Stimulated activated CD4-positive, alpha-beta T cell treated with anti-CD3 and anti-CD28 coated beads, Interleukin-2, amount 100 ng/mL, for 24 hours (primary cell): ENCODE measurements at places on chromosomes 7 and 10.

- DNase-seq, result no peak
Observed at GRCh38 chr7:158864833-158865232, 8.5 kb downstream of the DYNC2I1 start.

DNA sequence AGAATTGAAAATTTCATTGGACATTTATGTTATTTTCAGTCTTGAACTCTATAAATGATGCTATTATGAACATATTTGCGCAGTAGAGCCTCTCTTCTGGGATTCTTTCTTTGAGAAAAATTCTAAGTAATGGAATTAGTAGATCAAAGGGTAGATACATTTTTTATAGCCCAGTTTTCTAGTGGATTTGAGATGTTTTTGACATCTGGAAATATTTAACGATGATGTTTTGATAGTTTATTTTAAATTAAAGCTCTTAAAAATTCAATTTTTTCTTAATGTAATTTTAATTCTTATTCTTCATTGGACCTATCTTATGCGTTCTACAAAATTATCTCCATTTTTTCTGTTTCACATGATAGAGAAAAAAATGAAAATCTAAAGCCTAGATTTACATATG, 103.0 kb downstream of the ADAM22 start:
- DNase-seq, result no peak

- DNase-seq, result no peak
Observed at GRCh38 chr10:124996127-124996853, 54.4 kb downstream of the ZRANB1 start.

DNA sequence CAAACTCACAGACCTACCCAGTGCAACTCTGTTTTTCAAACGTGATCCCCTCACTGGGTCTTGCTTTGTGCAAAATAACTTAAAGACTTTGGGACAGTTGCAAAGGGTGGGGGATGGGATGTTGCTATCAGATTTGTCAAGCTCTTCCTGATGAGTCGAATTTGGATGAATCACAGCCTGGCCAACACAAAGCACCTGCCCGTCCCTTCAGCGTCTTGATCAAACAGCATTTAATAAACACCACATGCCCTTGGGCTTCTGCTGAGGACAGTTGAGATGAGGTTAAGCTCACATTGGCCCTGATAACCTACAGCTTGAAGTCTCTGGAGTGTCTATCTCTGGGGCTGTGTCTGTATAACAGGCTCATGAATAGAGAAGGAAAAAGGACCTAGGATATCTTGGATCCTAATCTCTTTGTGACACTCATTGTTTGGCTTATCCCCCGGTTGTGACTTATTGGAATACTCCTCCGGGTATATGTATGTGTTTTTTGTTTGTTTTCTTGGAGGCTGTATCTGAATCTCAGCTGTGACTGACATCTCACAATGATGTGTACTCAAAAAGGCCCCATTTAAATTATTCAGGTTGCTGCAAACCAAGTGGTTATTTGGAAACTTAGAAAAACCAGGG, 132.6 kb upstream of the NAMPT start:
- DNase-seq, result no peak

DNA sequence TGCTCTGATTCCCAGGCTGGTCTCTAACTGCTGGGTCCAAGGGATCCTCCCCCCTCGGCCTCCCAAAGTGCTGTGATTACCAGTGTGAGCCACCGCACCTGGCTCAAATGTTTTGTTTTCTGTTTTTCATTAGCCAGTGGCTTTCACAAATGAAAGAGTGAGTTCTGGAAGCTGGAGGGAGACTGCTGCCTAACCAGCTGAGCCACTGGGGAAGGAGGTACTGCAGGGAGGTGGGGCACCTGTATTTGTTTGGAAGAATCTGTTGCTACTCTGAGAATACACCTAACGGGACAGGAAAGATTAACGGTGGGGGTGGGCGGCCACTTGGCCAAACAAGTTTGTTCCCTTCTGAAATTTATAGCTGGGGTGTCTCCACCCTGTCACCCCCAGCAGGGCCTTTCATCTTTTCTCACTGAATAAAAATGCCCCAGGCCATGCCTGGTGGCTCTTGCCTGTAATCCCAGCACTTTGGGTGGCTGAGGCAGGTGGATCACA, 4.7 kb downstream of the STOX1 start:
- DNase-seq, result no peak

- no peak for DNase-seq
Observed at GRCh38 chr10:15795036-15795792, 65.1 kb downstream of the MINDY3 start.

- no peak for DNase-seq
Observed at GRCh38 chr7:106583706-106584690, 77.0 kb downstream of the CCDC71L start.

GRCh38 chr7:102310414-102310815, 23.7 kb downstream of the SH2B2 start:
- DNase-seq, result no peak

GRCh38 chr7:28413011-28413410, 693 bp downstream of the CREB5 start:
- no peak for DNase-seq

DNA sequence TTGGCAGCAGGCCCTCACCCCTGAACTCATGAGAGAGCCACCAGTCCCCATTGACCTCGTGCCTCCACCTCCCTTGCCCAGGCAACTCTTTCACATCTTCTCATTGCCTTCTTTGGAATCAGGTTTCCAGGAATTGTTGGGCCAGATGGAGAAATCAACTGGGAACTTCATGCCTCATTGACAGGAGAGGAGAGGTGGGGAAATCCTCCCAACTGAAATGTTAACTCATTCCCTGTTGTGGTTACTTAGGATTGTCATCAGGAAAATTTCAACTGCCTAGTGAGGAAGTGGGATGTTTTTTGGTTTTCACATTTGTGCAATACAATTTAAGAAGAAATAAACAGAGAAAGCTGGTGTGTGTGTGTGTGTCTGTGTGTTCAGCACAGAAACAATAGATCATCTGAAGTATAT, 106.6 kb upstream of the INHBA start:
- no peak for DNase-seq

DNA sequence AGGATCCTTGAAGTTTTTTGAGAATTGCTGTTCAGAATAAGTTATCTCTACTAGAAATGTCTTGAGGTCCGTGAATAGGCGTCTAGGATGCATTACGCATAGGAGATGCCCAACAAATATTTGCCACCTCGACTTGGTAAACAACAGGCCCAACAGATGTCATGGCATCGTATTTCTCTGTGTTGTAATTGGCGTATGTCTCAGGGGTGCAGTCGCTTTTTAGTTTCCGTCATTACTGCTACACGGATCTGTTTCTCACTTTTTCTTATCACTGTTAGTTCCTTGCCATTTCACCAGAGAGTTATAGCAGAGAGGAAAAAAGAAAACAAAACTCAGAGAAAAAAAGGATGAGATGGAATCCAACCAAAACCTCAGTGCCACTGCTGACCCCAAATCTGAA, 73.0 kb upstream of the SFMBT2 start:
- no peak for DNase-seq

- DNase-seq, result no peak
Observed at GRCh38 chr10:80421050-80421706, 12.8 kb downstream of the PRXL2A start.

DNA sequence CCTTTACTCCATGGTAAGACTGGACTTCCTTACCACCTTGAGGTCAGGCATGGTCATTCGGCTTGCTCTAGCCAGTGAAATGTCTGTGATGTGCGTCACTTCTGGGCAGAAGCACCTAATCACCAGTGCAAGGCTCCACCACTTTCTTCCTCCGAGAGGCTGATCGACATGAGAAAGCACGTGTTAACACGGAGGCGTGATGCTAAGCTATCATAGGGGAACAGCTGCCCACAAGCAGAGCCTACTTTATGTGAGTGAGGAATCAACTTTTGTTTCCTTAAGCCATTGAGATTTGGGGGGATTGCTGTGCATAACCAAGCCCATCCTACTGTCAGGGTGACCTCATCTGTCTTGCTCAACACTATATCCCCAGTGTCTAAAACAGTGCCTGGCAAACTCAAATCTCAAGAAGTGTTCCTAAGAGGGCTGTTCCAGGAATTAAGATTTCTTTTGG, 23.1 kb upstream of the SAR1A start:
- no peak for DNase-seq

DNA sequence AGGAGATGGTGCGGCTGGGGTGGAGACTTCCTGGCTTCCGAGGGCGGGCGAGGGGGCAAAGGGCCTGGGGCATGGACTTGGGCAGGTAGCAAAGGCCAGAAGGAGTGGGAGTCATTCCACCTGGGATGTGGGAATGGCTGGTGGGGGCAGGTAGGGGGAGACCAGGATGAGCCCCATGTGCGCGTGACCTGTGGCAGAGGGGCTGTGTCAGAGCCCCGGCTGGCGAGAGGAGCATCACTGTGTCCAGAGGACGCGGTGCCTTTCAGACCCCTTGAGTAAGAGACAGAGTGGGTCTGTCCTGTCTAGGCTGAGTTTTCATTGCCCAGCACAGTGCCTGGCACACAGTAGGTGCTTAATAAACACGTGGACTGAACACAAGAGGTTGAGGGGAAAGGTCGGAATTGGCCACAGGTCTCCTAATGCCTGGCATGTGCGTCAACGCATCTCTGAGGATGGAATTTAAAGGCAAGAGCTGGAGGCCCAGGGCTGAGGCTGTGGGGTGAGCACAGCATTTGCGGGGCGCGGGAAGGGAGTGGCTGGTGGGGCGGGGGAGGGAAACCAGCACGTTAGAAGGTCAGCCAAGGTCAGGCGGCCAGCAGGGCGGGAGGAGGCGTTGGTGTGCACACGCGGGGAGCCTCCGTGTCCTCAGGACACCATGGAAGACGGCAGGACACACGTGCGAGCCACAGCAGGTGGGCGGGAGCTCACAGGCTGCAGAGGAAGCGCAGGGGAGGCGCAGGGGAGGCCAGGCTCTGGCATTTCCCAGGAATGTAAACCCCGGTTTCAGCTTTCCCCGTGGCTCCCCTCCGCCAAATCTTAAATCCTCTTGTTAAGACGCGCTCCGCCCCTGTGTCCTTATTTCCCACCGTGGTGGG, 51.8 kb downstream of the CUX1 start:
- no peak for DNase-seq

DNA sequence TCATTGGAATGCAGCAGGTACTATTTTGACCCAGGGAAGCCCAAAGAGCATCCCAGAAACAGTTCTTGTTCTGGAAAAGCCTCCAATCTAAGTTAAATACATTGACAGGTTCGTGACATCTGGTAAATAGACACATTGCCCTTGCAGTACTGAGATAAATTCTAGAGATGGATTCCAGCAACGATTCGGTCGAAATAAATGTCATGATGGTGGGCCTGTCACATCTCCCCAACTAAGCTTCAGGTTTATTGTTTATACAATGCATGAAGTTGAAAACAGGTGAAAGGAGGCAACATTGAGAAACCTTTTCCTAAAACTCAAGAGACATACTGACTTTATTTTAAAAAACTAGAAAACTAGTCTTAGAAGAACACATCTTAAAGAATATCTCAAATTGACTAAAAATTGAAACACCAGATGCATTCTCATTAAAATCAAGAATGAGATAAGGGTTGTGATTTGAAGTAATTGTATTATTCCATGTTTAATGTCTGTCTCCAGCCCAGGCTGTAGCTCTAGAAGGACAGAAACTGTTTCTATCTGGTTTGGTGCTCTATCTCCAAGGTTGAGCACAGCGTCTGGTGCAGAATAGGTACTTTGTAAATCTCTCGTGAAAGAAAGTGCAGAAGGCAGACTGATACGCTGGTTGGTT, 114.0 kb downstream of the CABCOCO1 start:
- no peak for DNase-seq

DNA sequence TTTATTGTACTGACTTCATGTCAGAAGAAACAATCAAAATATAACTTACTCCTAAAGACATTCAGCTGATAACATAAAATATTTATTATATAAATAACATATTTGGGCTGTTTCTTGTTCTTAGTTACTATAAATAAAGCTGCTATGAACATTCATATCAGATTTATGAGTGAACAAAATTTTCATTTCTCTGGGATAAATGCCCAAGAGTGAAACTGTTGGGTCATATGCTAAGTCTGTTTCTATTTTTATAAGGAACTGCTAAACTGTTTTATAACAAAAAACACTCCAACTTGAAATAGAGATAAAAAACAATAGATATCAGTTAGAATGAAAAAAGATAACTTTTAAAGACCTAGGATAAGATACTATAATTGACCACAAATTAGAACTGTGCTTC, 26.5 kb upstream of the CC2D2B start:
- no peak for DNase-seq

DNA sequence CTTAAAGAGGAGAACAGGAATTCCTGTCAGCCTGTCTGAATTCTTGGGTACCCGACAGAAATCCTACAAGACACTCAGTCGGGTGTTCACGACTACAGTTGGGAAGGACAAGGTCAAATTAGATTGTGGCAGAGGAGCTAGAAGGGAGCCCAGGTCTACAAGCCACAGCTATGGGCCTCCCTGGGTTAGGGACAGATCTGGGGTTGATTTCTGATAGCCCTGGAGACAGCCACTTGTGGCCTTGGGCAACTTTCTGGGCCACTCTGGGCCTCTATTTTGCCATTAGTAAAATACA, 39.7 kb upstream of the ANTXRL start:
- DNase-seq, result no peak

- DNase-seq, result no peak
Observed at GRCh38 chr7:100804681-100805431, 22.5 kb downstream of the EPHB4 start.

DNA sequence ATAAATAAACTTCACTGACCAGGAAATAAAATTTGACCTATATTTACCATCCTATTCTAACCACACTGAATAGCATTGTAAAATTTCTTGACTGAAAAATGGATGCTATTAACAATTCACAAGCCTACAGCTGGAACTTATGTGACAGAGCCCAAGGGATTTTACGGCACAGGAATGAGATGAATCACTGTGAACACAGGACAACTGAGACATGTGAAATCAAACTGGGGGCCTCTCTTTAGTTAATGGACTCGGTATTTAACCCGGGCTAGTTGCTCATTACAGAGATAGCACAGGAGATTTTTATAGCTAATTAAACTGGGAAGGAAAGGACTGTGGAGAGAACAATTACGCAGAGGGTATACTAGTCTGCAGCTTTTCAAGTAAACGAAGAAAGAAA, 100.6 kb downstream of the MICU1 start:
- no peak for DNase-seq

DNA sequence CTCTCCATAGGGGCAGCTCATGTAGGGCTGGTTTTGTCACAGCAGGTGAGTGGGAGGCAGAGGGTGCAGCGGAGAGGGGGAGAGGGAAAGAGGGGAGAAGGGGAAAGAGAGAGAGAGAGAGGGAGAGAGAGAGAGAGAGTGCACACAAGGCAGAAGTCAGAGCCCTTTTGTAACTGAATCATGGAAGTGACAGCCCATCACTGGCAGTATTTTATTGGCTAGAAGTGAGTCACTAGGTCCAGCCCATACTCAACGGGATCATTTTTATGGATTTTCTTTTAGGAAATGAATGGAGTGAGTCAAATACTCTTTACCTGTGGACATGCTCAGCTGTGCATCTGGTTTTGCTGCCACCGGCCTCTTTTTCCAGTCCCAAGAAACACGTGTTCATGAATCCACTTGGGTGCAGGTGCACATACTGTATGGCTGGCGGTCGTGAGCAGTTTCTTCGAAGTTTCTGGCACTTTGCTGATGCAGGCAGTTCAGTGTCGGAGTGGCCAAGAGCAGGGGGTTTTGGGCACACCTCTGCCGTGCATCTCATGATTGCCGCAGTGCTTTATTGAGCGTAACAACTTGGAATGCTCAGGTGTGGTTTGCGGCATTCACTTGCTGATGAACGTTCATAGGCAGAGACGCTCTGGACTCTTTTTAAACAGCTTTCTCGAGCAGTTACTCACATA, 40.3 kb downstream of the DOCK1 start:
- no peak for DNase-seq

GRCh38 chr7:35736725-35737124, 41.8 kb upstream of the HERPUD2 start:
- no peak for DNase-seq
